Suppressor macrophage treated with lipopolysaccharide for 1 hour (primary cell): ENCODE measurements at places on chromosomes 13 and 19.

DNA sequence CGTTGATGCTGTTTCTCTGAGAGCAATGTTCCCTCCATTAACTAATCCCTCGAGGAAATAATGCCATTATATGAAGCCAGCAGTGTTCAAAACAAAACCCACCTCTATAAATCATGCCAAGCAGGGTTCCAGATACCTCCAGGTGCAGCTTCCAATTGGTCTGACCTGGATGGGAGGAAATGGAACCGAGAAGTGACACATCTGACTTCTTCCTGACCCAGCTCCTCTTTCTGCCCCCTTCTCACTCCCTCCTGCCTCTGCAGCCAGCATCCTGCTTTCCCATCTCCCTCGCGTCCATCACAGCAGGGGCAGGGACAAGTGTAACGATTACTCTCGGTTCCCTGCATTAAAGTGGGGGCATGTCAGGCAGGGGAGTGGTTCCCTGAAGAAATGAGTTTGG, 37.5 kb downstream of the HSPH1 start:
- DNase-seq: no peak

GRCh38 chr13:51928231-51928630, 66.5 kb downstream of the CCDC70 start:
- no peak for DNase-seq

GRCh38 chr13:43977911-43978310, 98.2 kb downstream of the LACC1 start:
- DNase-seq: no peak

DNA sequence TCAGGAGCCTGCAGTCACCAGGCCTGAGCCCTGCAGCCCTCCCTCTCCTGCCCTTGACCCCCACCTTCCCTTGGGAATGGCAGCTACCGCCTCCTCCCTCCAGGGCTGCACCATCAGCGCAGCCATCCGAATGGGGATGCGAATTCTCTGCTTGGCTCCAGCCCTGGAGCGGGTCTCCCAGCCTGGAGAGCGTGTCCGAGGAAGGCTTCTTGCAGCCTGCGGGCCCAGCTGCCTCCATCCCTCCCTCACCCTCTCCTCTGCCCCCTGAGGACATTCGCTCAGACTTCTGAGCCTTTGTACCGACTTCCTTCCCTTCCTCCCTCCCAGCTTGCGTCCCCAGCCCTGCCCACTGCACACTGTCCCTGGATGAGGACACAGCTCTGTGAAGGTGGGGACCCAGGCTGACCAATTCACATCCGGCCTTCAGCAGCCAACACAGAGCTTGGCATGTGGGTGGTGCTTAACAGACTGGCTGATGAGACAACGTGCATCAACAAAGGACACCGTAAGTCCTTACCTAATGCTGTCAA, 6.0 kb upstream of the NKPD1 start:
- no peak for DNase-seq

DNA sequence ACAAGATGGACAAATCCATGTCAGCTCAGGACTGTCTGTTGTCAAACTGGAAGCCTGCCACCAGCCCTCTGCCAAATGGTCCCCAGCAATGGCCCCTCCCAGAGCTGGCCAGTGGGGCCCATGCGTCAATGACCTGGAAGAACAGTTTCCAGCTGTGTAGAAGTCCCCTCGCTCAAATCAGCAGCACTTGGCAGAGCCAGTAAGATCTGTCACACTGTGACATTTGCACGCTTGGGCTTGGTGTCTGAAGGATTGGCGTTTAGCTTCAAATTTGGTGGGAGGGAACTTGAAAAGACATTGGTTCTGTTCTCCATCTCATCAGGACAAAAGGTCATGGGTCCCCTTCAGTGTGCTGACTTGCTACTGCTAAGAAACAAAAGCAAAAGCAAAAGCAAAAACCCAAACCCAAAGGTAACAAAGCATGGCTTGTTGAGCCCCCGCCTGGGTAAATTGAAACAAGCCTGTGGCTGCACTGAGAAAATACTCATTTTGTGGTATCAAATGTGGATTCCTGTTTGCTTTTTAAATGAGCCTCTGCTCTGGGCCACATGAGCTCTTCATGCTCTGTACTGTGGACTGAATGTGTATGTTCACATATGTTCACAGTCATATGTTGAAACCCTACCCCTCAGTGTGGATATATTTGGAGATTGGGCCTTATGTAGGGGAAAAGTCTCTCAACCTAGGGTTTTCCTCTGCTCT, 253.6 kb upstream of the MAB21L1 start:
- DNase-seq: no peak

DNA sequence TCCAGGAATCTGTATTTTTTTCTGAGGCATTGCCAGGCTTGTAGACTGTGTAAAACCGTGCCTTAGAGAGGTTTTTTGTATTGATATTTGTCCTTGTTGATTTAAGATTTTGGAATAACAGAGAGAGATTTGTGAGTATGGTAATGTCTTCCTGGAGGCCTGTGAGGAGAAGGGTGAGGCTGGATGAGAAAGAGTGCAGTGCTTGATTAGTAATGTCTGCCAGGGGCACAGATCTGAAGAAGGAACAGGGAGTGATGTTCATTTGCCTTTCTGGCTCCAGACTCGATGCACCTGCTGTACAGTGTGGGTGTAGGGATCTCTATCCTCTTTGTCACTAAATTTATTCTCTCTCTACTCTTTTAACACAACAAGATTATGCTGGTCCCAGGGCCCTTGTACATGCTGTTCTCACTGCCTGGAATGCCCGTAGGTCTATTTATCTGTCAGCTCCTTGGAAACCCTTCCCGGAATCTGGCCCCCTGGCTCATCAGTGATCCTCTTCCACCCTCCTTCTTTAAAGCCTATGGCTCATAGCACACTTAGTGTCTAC, 4.2 kb downstream of the FIZ1 start:
- DNase-seq: no peak

DNA sequence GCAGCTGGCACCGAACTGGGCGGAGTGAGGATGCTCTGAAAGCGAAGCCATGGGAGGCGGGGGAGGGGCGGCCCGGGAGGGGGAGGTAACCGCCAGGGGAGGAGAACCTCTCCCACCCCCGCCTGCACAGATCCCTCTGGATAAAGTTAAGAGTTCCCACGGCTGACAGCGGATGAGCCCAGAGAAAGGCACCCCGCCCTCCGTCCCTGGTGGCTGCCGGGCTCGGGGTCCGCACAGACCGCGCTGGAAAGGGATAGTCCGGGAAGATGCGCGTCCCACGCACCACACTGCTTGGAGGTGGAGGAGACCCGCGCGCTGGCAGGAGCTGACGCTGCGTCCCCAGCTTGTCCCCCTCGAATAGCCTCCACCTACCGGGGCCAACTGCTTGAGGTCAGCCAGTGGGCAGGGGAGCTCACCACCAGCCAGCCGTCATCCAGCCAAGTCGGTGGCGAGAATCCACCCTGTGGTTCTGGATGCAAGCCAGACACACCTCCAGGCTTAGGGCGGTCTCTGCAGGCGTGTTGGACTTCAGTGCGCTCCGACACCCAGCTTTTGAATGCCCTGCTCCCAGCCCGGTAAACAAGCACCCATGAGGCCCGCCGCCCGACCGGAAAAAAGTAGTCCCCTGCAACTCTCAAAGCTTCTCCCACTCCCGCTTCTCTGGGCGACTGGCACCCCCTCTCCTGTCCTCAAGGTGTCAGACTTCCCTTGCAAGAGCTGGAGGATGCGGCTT, at the start of gene TRPC4:
Gene TRPC4 (minus strand): TSS at position 17 of the 733 bp plus-strand sequence. CDS start 86,439 bp downstream, outside the sequence.
- DNase-seq: no peak

DNA sequence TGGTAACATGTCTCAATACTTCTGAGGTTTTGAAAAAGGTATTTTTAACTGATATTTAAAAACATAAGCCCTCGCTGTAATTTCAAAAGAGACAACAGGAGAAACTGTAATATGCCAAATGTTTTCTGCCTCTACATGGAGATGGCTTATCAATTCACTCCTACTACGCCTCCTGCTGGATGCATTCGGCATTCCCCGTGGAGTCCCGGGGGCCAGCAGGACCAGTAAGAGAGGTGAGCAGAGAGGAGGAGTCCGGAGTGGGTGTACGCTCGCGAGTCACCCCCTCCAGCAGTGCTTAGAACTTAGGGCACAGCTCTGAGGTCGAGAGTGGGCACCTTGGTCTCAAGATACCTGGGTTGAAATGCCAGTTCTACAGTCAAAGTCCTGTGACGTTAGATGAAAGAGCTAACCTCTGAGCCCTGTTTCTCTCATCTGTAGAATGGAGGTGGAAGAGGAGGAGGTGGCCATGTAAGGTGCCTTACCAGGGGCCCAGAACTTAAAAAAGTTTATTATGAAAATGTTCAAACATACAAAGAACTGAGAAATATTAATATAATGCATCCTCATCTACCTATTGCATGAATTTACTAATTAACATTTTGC, 110.2 kb downstream of the STK24 start:
- DNase-seq: peak; percentile 32

- DNase-seq: no peak
These were observed 85.8 kb downstream of the SIPA1L3 start for GRCh38 chr19:37992761-37993160.

DNA sequence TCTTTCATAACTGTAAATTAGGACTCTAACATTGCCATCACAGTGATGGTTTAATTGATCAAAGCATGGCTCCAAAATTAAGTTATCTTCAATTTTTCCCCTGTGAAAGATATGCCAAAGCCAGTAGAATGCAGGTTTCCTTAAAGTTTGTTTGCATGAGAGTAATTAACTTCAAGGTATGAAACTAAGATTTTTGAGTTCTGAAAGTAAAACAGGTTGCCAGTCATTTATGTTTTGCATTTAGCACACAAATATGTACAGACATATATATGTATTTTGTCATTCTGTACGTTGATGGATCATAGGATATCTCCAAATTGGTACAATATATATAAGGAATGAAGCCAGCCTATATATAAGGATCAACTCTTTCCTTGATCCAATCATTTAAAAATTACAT, 23.6 kb upstream of the NDFIP2 start:
- DNase-seq: no peak

GRCh38 chr19:5470264-5470671, 15.1 kb downstream of the ZNRF4 start:
- DNase-seq: no peak

- DNase-seq: peak; percentile 61
These were observed 629 bp upstream of the LRRC63 start for GRCh38 chr13:46211116-46211482.

- DNase-seq: no peak
These were observed 483.4 kb upstream of the PCDH9 start for GRCh38 chr13:67713571-67713970.

- DNase-seq: no peak
These were observed 253.9 kb upstream of the GPC6 start for GRCh38 chr13:92972751-92973150.

DNA sequence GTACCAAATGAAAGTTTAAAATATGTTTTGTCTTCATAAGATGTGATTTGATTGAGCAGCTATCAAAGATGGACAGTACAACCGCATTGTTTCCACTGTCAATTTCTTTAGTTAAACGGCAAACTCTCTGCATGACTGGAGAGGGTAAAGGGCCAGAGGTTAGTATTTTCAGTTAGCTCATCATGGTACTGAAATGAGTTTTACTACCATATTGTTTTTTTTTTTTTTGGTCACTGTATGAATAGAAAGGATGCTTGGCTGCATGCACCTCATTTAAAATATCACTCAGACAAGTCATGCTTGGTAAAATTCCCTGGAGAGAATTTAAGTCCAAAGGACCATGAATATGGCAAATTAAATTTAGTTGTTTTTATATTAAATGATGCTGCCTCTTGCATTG, 942.1 kb upstream of the SPRY2 start:
- no peak for DNase-seq

GRCh38 chr13:101204270-101205020, 211.9 kb downstream of the NALCN start:
- no peak for DNase-seq
